ENCODE measurements at places on chromosomes 6 and 20.

DNA sequence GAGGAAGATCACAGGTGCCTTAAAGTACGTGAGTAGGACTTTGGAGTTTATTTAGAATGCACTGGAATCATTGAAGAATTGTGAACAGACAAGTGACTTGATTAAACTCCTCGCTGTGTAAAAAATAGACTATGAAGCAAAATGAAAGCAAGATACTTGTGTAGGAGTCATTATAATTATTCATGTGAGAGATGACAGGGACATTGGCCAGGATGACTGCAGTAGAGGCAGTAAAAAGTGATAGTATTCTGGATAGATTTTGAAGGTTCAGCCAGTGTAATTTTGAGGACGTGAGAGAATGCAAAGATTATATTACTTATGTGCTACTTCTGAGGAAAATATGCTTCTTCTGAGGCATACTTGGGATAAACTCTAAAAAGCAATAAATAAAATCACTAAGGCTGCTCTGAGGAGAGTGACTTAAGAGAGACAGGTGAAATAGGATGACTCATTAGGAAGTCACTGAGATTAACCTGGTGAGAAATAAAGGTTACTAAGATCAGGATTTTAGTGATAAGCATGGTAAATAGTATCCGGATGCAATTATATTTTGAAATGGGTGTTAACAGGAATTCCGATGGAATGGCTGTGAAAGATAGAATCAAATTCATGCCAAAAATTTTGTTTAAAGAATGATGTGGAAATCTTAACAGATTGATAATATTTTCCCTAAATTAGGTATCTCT, 202.0 kb downstream of the CENPW start:
- no peak for DNase-seq

- peak; percentile 32 for DNase-seq
Measured at GRCh38 chr6:29792123-29793035, 35.2 kb upstream of the HLA-G start.

GRCh38 chr6:38487423-38487822, 152.3 kb downstream of the BTBD9 start:
- no peak for DNase-seq

- no peak for DNase-seq
Measured at GRCh38 chr6:111842271-111842822, 30.9 kb downstream of the FYN start.

DNA sequence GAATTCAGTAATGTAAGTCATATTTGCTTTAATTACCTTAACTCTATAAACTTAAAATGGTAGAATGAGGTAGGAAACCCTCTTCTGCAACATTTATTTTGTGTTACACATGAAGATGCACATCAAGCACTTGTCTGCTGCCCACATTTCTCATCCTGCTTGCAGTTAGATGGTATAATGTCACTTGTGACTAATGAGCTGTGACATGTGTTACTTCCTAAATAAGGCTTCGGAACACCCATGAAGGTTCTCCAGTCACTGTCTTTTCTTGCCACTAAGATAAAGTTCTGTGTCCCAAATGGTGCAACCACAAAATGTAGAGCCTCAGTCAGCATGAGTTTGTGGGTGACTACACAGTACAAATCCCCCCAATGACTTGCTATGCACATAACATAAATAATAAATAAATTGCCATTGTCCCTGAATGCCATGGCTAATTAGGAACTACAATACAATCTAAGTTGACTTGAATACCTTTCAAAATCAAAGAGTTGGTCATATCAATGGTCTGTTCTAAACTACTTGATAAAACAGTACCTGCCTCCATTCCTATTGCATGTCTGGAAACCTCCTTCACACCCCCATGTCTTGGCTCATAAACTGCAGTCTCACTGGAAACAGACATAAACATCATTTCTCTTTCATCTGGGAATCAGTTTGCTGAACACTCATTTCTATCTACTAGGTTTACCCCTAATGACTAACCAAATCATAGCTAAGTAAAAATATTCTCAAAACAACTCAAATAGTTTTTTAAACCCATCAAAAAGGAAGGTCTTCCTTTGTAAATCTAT, 157.2 kb downstream of the PTPRK start:
- no peak for DNase-seq

DNA sequence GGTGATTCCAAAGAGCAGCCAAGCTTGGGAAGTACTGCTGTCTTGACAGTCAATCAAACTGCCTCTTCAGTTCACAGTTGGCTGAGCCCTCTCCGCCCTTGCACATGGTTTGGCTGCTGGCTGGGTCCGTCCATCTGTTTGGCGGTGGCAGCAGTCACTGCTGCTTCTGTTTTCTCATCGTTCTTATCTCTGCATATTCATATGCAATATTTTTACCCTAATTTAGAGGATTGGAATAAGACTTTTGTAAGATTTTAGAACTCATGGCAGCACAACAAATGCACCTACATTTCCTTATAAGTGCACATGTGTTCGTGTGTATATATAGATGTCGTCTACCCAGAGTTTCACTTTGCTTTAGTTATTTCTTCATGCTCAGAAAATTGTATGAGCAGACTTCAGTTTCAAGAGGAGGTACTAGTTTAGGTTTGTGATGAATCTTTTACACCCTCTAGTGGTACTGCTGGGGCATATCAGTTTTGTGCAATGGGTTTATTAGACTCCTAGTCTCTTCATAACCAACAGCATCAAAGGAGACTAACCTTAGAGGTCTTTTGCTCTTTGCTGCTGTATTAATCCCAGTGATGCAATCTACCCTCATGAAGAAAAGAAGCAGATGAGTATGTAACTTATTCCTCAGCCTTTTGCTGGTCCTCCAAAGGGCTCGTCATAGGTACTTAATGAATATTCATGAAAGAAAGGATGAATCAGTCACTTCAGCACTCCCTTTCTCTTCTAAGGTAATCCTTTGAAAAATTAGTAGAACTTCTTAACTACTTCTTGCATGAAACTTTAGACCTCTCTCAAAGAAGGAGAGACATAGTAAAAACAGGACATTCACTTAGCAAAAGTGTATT, 44.3 kb downstream of the KHDC1L start:
- peak; percentile 52 for DNase-seq

GRCh38 chr20:30815577-30816181, 441.8 kb upstream of the DEFB115 start:
- no peak for DNase-seq

DNA sequence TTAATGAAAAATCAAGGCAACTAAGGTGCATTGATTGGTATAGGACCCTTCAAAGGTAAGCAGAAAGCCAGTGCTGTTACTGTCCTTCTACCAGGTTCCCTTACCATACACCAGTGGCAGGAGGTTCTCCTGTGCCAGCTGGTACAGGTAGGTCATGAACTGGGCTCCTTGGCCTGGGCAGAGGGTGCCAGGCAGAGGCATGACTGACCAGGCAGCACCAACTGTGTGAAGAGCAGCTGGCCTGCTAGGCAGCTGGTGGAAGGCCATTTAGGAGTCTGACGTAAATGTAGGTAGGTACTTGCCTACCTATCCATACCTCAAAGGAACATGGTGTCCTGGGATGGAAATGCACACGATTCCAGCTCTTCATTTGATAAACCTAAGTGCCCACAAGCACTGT, 23.3 kb downstream of the PCNA start:
- no peak for DNase-seq

GRCh38 chr20:48568520-48568919, 259.3 kb downstream of the PREX1 start:
- no peak for DNase-seq

DNA sequence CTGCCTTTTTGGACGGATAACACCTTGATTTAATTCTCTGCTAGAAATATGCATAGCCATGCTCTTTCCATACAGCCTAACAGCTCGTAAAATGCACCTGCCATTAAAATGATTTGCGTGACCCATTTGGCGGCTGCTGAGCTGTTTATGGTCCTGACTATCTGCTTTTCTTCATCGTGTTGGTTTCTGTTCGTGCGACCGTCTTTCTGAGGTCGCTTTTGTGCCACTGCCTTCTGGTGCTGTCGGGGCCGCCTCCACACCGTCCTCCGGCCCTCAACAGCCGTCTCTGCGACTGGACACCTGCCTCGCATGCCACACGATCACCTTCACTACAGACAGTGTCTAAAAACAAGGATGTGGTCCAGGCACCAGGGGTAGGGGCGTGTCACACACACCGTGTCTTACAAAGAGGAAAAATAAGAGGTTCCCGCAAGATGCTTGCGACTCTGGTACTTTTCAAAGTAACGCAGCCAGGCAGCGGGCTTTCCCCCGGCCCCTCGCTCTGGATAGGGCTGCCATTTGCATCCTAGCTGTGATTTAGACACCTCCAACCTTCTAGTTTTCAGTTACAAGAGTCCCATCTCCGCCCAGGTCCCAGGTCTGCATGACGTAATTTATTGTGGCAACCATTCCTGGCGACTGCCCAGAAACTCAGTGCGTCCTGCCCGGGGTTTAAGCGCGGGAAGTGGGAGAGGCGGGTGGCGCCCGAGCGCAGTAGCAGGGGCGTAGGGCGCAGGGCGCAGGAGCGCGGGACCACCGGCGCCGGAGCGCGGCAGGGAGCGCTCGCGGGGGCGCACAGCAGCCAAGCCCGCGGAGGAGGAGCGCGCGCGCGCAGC, at the start of gene STMND1:
Gene STMND1, plus strand, starts transcription at position 629 of the 836 bp plus-strand sequence. CDS start 208 bp downstream, outside the sequence.
- peak; percentile 68 for DNase-seq

GRCh38 chr6:152846825-152847224, 96.2 kb downstream of the VIP start:
- no peak for DNase-seq

GRCh38 chr6:96075826-96076225, 60.1 kb downstream of the FUT9 start:
- no peak for DNase-seq

GRCh38 chr6:22647719-22648118, 78.4 kb downstream of the HDGFL1 start:
- DNase-seq = peak; percentile 51

GRCh38 chr20:21302664-21303060, 469 bp upstream of the XRN2 start:
- DNase-seq = no peak

DNA sequence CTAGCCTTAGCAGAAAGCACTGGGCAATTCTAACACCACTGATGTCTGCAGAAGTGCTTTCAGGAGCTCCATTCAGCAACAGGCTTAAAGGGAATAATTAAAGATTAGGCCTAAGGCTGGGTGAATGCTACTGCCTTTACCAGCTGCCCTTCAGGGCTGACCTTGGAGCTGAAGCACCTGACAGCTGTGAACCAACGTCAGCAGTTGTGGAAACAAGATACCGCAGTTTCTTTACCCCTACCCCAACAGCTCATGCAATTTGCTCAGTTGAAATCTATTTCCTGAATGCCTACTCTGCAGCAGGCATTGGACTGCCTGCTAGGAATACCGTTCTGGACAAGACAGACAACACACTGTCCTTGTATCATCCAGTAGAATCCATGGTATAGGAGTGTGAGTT, 51.5 kb upstream of the ADTRP start:
- DNase-seq = peak; percentile 58

GRCh38 chr6:43644940-43645612, at the start of gene RSPH9:
Gene RSPH9, plus strand, starts transcription at chr6:43645036. Its CDS starts 63 bp downstream, at chr6:43645099.
- DNase-seq = no peak

DNA sequence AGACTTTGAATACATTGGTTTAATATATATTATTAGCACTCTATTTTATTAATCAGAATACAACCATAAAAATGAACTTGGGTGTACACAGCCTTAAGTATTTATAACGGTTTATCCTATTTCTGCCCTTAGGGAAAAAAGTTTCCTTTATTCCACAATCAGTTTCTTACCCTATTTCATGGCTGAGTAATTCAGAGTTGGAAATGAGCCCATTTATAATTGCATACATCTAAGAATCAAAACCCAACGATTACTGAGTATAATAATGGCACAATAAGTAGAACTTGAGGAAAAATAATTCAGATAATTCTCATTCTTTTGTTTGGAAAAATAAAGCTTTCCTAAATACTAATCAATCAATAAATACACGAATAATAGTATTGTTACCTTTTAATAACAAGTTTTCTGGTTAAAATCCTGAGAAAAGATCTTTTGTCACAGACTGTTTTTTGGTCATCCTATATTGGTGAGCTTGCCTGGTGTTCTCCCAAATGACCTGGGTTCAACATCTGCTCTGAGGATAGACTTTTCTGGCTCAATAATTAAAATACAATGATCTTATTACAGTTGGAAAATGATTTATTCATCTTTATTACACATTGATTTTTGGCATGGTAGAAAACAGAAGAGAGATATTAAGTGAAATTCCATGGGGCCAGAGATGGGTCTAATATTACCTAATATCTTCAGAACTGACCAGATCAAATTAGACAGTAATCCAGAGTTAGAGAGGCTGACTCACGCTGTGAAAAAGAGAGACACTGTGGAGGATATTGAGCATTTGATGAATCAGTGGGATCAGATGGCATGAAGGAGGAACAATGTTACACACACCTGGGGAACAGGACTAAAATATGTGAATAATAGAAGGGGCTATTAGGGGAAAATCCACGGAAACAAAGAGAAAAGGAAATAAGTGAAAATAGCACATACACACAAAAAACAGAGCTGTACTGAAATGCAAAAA, 162.1 kb upstream of the TBX18 start:
- no peak for DNase-seq

GRCh38 chr20:37564388-37565133, 36.9 kb upstream of the BLCAP start:
- no peak for DNase-seq

DNA sequence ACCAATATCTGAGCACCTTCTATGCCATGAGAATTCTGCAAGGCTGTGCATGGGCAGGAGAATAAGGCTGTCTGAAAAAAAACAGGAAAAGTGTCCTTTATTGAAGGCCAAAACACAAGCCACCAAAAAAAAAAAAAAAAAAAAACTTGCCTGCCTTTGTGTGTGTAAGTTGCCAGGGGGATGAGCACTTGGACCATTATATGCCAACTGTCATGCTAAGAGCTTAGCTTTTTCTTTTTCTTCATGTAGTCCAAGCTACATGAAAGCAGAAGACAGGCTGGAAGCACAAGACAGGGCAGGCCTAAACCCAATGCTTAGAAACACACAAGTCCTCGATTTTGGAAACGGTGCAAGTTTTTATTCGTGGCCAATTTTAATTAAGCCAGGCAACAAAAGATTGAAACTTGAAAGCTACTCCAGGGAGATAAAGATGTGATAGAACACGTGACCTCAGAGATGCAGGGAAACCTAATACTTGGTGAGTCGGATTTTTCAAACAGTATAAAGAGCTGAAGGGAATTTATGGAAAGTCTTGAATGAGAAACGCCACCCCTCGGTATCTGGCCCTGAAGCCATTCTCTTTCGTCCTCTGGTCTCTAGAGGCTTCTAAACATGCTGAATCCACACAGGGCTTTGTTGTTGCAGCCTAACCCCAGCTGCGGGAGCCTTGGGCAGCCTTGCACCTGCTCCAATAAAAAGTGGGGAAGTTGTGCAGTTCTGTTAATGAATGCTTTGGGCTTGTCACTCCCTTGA, 8.6 kb downstream of the BMP7 start:
- no peak for DNase-seq

- no peak for DNase-seq
Measured at GRCh38 chr6:56764081-56764566, 121.4 kb upstream of the DST start.

DNA sequence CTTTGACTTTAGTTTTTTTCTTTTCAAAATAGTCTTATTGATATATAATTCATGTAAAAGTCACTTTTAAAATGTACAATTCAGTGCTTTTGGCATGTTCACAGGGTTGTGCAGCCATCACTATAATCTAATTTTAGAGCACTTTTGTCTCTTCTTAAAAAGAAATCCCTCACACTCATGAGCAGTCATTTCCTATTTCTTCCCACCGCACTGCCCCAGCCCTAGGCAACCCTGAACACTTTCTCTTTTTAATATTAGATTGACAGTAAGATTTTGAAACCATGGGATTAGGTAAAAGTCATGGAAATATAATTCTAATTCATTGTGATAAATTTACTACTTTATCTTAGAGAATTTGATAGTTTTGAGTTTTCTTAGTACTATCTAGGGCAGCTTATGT, 309.4 kb downstream of the UTRN start:
- DNase-seq = no peak
